Stimulated activated CD4-positive, alpha-beta T cell treated with anti-CD3 and anti-CD28 coated beads, Interleukin-15, amount 100 ng/mL, for 1 hour (primary cell): ENCODE measurements at places on chromosomes 16 and 17.

DNA sequence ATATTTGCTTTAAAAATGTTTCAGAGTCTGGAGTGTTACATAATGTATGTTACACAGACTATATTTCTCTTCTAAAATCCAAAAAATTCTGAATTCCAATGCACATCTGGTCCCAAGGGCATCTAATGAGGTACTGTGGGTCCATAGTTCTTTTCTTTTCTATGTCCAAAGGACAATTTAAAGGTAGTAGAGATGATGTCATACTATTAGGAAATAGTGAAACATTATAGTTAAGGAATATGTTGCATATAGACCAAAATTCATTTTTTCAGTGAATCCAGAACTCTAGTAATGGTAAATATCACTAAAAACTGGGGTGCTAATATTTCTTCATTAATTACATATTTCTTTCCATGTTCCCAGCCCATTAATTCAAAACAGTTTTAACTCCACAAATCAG is 23.0 kb downstream of the NME2 start:
- no peak for DNase-seq

GRCh38 chr17:75647061-75647460 is 13.8 kb downstream of the SMIM5 start:
- DNase-seq = no peak

DNA sequence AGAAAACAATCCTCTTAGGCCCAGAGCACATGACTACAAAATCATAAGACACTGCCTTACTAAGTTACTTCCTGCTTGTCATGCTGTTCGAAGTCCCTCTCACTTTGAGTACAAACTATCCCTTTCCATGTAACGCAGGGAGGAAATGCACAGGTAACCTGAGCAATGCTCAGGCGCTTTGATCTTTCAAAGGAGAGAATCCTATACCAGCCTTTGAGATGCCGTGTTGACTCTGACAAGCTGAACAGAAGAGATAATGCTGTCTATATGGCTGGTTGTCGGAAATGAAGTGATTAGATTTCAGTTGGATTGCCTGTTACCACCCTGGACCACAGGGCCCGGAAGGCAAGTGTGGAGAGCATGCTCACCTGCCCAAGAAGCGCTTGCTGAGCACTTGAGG is 75.9 kb downstream of the CDH11 start:
- DNase-seq = no peak

DNA sequence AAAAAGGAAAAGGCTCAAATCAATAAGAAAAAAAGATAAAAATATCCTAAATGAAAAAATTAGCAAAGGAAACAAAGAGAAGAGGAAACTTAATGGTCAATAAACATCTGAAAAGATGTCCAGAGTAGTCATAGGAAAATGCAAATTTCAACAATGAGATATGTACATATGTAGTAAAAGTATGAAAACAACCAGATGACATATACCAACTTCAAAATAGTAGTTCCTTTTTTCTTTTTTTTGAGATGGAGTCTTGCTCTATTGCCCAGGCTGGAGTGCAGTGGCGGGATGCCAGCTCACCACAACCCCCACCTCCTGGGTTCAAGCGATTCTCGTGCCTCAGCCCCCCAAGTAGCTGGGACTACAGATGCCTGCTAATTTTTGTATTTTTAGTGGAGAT is 21.7 kb upstream of the NFAT5 start:
- no peak for DNase-seq

DNA sequence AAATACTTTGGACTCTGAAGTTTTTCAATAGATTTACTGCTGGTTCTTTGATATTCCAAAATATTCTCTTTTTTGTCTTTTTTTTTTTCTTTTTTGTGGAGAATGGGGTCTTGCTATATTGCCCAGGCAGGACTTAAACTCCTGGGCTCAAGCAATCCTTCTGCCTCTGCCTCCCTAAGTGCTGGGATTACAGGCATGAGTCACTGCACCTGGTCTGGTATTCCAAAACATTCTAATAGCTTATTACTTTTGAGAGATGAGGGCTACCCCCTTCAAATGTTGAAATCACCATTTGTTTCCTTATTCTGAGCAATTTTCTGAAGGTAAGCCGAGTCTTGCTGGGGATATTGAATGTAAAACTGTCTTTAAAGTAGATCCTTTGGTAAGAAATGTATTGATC is 55.0 kb upstream of the TEX2 start:
- no peak for DNase-seq

- no peak for DNase-seq
Measured at GRCh38 chr17:41329279-41329948, 13.9 kb upstream of the KRTAP17-1 start.

DNA sequence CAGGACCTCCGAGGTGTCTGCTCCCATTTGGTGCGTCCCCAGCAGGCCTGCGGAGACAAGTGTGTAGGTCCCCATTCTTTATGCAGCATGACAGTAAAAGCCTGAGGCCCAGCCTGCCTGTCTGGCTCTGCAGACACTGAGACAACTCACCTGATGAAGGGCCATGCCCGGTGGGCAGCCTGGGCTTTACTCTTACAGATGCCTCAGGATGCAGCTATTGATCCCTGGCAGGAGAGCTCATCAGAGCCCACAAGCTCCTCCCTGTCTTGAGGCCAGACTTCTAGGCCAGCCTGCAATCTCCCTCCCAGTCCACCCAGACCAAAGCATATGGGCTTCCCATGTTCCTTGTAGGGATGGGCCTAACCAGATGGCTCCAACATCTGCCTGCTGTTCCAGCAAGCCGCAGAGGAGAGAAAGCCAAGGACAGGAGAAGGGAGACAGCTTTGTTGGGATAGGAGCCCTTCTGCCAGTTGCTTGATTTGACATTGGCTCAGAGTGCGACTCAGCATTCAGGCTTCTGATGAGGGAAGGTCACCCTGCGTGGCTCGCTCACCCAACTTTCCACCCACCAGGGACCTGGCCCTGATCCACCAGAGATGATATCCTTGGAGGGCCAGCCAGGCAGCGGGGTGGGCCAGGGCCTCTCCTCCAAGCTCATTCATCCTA is 87.5 kb downstream of the SOCS1 start:
- DNase-seq = no peak

GRCh38 chr17:214881-215331 is 33.5 kb upstream of the DOC2B start:
- DNase-seq = no peak
